ENCODE measurements at places on chromosomes 3 and 15.

- H3K36me3 ChIP-seq: no peaks in the 10 kb centered on the region
- H3K4me1 ChIP-seq: peaks cover 9% of the 10 kb centered on the region
- no peak overlapping the region for H3K4me3 ChIP-seq
- DNase-seq: no peak
- no peak overlapping the region for H3K27ac ChIP-seq
- H3K27me3 ChIP-seq: peaks cover 7% of the 10 kb centered on the region
Measured at GRCh38 chr3:194200422-194201081, 64.6 kb downstream of the HES1 start.

GRCh38 chr15:66115568-66116206 lies 137.9 kb downstream of the MEGF11 start:
- H3K27ac ChIP-seq: no peak overlapping the region
- no peak overlapping the region for H3K4me3 ChIP-seq
- peaks cover 10% of the 10 kb centered on the region for H3K4me1 ChIP-seq

DNA sequence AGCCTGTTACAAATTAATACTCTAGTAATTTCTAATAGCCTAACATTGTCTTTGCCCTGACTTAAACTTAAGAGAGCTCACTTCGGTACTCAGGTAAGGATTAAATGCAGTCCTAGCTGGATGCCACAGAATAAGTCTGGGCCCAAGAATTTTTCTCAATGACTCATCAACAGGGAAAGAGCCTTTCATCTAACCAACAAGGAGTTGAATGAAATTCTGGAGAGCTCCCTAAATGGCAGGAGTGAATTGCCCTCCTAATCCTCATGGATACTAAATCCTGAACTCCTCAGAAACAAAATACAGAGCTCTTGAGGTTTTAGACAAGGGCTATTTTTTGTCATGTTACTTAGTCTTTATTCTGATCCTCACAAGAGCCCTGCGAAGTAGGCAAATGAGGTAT lies 159.5 kb downstream of the PLCH1 start:
- H3K27ac ChIP-seq: no peak overlapping the region
- H3K36me3 ChIP-seq: no peaks in the 10 kb centered on the region
- no peak for DNase-seq
- peaks cover 9% of the 10 kb centered on the region for H3K27me3 ChIP-seq
- no peaks in the 10 kb centered on the region for H3K4me1 ChIP-seq
- no peak overlapping the region for H3K4me3 ChIP-seq

GRCh38 chr15:45268135-45268534 lies 16.1 kb downstream of the SLC28A2 start:
- H3K27me3 ChIP-seq: no peaks in the 10 kb centered on the region
- no peak overlapping the region for H3K27ac ChIP-seq
- no peaks in the 10 kb centered on the region for H3K4me1 ChIP-seq
- H3K4me3 ChIP-seq: no peak overlapping the region

GRCh38 chr3:123525433-123525832 lies 59.4 kb downstream of the HACD2 start:
- H3K27ac ChIP-seq: no peak overlapping the region
- H3K4me1 ChIP-seq: peaks cover 53% of the 10 kb centered on the region
- no peaks in the 10 kb centered on the region for H3K27me3 ChIP-seq
- no peak overlapping the region for H3K4me3 ChIP-seq
- no peak for DNase-seq

GRCh38 chr15:83099290-83099689 lies 8.2 kb upstream of the TM6SF1 start:
- H3K4me1 ChIP-seq: no peaks in the 10 kb centered on the region
- H3K4me3 ChIP-seq: no peak overlapping the region
- DNase-seq: no peak

DNA sequence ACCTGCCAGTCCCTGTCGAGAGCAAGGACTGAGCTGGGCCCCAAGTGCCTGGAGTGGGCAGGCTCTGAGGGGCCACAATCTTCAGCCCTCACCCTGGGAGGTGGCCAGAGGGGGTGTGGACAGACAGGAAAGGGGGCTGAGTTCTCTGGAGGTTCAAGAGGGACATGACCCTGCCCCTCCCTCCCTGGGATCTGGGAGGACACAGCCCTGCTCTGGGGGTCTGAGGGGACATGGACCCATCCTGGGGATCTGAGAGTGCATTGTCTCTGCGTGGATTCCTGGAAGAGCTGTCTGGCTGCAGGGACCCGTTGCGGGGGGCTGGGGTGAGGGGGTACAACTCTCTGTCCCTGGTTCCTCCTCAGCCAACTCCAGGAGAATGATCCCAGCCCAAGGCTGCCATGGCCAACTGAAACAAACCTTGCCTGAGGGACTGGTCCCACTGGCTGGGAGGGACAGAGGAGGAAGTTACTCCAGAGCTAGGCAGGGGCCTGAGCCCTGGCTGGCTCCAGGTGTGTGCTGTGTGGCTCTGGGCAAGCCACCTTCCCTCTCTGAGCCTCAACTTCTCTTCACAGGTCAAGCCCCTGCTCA lies 29.0 kb downstream of the PTH1R start:
- peaks cover 3% of the 10 kb centered on the region for H3K4me1 ChIP-seq
- H3K4me3 ChIP-seq: no peak overlapping the region
- DNase-seq: no peak
- H3K27ac ChIP-seq: no peak overlapping the region

- H3K27me3 ChIP-seq: no peaks in the 10 kb centered on the region
- H3K4me1 ChIP-seq: peaks cover 25% of the 10 kb centered on the region
- H3K36me3 ChIP-seq: peaks cover 21% of the 10 kb centered on the region
- no peak overlapping the region for H3K4me3 ChIP-seq
- no peak for DNase-seq
Measured at GRCh38 chr3:88082854-88083253, 23.8 kb downstream of the ZNF654 start.

DNA sequence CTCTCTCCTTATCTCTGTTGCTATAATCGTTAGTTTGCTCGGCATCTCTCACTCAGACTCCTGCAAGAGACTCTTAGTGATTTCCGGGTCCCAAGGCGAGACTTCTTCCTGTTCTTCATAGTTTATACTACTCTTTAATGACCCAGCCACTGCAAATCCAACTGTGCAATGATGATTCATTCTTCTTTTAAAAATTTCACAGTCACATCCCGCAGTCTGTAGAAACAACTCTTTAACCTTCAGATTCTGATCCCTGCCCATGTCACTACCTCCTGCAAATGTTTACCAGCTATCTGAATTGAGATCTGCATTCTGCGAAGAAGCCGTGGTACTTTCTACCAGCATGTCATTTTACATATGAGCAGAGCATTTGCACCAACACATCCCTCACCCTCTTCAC lies 2.8 kb upstream of the VGLL3 start:
- H3K4me3 ChIP-seq: no peak overlapping the region
- peaks cover 29% of the 10 kb centered on the region for H3K27me3 ChIP-seq
- H3K27ac ChIP-seq: no peak overlapping the region

DNA sequence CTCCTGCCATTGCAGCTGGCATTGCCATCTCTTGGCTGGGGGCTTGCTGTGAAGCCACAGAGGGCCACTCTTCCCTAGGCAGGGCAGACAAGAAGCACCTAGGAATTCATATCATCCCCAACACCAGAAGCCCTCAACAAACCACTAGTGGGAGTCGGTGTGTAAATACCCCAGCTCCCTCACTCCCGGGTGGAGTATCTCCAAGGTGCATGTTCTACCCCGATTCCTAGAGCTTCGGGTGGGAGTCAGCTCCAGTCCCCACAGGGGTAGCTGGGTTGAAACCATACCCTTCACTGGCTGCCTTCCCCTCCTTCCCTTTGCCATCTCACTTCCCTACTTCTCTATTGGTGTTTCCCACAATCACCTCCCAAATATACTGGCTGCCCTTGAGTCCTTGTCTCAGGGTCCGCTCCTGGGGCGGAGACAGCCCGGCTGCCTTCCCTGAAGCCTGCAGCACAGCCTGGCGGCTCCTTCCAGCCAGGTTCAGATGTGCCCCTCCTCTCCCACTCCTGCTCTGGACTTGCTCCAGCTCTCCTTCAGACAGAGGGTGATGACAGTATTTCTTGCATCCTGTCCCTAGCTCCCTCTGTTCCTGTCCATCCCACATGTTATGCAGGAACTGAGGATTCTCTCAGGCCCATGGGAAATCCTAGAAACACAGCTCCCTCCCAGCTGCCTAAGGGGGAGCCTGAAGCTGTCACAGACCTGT lies 33.3 kb downstream of the FAM3D start:
- H3K27me3 ChIP-seq: no peaks in the 10 kb centered on the region
- no peak for DNase-seq
- H3K4me1 ChIP-seq: no peaks in the 10 kb centered on the region
- no peak overlapping the region for H3K4me3 ChIP-seq
- no peaks in the 10 kb centered on the region for H3K36me3 ChIP-seq

DNA sequence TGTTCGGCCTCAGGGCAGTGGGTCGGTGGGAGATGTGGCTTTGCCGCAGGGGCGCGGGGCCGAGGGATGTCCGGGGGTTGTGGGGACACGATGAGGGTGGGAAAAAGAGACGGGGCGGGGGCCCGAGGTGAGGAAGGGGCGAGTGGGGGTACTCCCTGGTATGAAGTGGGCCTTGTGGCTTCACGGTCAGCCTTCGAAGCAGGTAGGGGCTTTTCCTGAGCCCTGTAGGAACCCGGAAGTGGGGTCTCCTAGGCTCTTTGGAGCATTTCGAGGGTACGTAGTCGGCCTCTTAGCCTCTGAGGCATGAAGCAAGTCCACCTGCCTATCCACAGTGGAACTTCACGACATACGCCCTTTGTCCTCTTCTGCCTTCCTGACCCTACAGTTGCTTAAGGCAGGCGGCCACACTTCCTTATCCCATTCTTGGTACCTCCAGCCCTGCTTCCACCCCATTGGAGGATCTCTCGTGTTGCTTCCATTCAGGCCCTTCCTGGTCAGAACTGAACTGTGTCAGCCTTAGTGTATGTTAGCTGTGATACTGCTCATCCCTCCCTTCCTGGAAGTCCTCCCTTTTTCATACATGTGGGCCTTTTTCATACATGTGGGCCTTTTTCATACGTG lies 389 bp downstream of the ARPC4 start:
- DNase-seq: peak; percentile 53
- H3K27me3 ChIP-seq: no peaks in the 10 kb centered on the region
- H3K4me3 ChIP-seq: peak overlapping the region; percentile 94
- peaks cover 37% of the 10 kb centered on the region for H3K36me3 ChIP-seq
- H3K27ac ChIP-seq: peak overlapping the region; percentile 100

DNA sequence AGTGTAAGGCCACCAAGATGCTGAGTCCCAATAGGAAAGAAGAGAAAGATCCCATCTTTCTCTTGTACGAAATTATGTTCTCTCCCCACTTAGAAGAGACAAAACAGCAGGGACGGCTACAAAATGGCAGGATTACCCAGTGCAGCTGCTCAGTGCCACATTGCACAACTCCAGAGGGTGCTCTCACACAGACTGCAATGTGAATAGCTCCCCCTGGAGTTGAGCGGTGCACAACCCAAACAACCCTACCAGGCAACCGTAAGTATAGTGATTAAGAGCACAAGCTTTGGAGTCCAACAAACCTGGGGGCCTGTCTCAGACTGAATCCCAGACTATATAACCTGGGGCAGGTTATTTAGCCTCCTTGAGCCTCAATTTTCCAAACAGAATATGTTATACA lies 3.1 kb upstream of the BHLHE40 start:
- H3K4me1 ChIP-seq: peaks cover 33% of the 10 kb centered on the region
- no peak overlapping the region for H3K4me3 ChIP-seq
- peaks cover 16% of the 10 kb centered on the region for H3K36me3 ChIP-seq
- H3K27me3 ChIP-seq: no peaks in the 10 kb centered on the region
- peak overlapping the region; percentile 98 for H3K27ac ChIP-seq

DNA sequence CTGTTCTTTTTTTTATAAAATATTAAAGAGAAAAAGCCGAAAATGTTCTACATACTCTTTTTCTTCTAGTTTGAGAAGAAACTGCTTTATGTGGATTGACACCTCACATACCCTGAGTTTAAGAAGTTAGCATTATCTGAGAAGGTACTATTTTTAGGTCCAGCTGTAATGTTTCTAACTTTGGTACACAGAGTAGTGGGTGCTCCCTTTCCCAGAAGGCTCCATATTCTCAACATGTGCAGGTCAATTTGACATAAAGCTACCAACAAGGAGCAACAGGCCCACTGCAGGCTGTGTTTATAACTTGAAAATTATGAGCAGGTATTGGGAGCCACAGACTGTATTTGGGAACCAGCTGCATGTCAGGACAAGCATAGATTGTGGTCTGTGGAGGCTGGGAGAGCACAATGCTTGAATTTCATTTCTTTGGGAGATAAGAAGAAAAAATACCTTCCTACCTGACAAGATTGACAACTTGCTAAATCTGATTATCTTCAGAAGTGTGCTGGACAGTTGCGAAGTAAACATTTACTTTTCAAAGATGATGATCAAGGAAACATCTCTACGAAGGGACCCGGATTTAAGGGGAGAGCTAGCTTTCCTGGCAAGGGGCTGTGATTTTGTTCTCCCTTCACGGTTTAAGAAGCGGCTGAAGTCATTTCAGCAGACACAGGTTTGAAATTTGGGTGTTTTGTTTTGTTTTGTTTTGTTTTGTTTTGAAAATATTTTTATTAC lies 57.2 kb downstream of the PPP2R3A start:
- DNase-seq: no peak
- H3K4me3 ChIP-seq: no peak overlapping the region
- no peaks in the 10 kb centered on the region for H3K4me1 ChIP-seq
- peaks cover 16% of the 10 kb centered on the region for H3K27me3 ChIP-seq

GRCh38 chr3:14183015-14183577 lies 4.5 kb downstream of the LSM3 start:
- no peak for DNase-seq
- H3K27me3 ChIP-seq: no peaks in the 10 kb centered on the region

DNA sequence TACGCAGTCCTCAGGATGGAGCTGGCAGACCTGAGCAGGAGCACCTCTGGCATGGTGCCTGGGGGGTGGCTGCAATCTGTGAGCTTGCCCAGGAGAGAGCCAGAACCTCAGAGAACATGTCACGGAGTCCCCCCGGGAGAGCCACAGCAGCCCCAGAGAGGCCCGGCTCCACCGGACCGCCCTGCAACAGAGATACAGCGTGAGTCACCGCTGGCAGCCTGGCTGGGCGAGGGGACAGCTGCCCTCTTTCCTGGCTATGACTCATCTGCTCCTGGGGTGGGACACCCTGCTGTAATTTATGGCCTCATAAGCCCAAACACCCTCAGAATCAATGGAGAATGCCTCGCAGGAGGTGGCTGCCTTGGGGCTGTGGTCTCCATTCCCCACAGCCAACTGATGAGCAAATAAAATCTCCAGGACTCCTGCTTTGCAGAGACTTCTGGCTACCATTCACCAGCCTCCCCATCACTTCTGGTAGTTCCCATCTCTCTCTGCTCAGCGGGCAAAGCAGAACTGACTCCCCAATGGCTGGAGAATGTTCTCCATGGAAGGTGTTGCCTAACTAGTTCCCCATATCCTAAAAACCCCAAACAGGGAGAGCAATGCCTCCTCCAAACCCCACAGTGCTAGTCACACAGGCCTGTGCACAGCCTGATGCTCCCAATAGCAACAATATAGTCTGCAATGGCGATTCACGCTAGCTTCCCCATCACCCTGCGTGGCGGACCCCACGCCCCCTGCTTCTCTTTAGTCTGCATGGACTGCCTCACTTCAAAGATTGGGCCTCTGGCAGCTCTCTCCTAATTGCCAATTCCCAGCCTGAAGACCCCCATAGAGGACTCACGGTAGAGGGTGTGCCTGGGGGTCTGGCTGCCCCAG lies 21.6 kb downstream of the ACSBG1 start:
- peaks cover 2% of the 10 kb centered on the region for H3K27me3 ChIP-seq
- no peak overlapping the region for H3K4me3 ChIP-seq
- no peaks in the 10 kb centered on the region for H3K4me1 ChIP-seq
- no peaks in the 10 kb centered on the region for H3K36me3 ChIP-seq
